ENCODE measurements at places on chromosomes 4 and X. TPM values are rescaled to one million over a fixed set of nuclear protein-coding genes. Genes with fewer than 3 reads are reported as not detected.

DNA sequence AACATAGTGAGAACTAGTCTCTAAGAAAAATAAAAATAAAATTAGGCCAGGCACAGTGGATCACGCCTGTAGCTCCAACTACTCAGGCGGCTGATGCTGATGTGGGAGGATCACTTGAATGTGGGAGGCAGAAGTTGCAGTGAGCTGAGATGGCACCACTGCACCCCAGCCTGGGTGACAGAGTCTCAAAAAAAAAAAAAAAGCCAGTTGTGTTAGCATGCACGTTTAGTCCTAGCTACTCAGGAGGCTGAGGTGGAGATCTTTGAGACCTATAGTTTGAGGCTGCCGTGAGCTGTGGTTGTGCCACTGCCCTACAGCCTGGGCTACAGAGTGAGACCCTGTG lies 2.5 kb downstream of the DCK start:
- H3K27ac ChIP-seq: peak overlapping the region; percentile 35
- H3K27me3 ChIP-seq: no peaks in the 10 kb centered on the region
- H3K36me3 ChIP-seq: peaks cover 3% of the 10 kb centered on the region
- DNase-seq: no peak

DNA sequence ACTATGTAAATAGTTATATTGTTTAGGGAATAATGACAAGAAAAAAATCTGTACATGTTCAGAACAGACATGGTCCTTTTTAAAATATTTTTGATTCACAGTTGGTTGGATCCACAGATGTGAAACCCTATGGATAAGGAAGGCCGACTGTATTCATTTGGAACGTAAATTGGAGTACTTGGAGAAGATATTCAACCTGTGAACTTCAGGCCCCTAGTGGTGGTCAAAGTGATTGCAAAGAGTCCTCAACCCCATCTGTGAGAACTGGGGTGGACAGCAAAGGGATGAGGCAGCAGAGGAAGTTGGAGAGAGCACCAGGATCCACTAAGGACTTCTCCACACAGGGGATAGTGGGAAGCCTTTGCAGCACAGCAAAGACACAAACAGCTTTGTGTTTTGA lies 6.2 kb upstream of the CXCL13 start:
- no peak overlapping the region for H3K4me3 ChIP-seq
- no peaks in the 10 kb centered on the region for H3K36me3 ChIP-seq
- H3K27me3 ChIP-seq: peaks cover 4% of the 10 kb centered on the region
- H3K4me1 ChIP-seq: no peaks in the 10 kb centered on the region
- no peak overlapping the region for H3K27ac ChIP-seq

DNA sequence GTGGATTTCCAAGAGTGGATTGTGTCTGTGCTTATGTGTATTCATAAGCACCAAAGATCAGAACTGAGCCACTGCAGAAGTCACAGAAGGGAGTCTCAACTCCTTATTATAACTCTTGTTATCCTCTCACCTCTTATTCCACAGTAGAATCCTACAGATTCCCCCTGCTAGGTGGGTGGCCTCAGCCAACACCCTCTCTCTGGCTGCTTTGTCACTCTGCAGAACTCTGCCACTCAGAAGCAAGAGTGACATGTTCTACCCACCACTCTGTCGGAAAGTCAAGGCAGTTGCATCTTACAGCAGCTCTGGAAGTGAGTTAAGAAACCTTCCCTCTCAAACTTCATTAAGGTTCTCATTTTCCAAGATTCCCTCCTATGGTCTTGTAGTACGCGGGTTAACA lies 41.9 kb downstream of the PTCHD1 start:
- no peaks in the 10 kb centered on the region for H3K36me3 ChIP-seq
- no peaks in the 10 kb centered on the region for H3K27me3 ChIP-seq
- H3K27ac ChIP-seq: no peak overlapping the region
- no peak for DNase-seq

DNA sequence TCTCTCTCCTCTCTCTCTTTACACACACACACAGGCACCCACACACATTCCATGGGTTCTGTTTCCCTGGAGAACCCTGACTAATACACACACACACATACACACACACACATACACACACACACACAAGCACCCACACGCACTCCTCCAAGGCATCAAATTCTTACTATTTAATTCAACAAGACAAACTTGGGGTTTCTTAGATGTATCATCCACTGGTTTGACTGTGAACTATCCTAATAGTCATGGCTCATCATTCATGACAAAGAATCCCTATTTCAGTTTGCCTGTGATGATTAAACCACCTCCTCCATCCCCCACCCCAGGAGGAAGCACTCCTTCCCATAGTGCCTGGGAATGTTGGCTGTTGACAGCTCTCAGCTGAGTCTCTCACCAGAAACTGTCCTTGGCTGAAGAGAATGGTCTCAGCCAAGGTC lies 98.2 kb downstream of the USP46 start:
- H3K4me3 ChIP-seq: no peak overlapping the region
- DNase-seq: peak; percentile 83
- H3K36me3 ChIP-seq: no peaks in the 10 kb centered on the region
- no peaks in the 10 kb centered on the region for H3K27me3 ChIP-seq
- H3K4me1 ChIP-seq: peaks cover 8% of the 10 kb centered on the region
- H3K27ac ChIP-seq: no peak overlapping the region

DNA sequence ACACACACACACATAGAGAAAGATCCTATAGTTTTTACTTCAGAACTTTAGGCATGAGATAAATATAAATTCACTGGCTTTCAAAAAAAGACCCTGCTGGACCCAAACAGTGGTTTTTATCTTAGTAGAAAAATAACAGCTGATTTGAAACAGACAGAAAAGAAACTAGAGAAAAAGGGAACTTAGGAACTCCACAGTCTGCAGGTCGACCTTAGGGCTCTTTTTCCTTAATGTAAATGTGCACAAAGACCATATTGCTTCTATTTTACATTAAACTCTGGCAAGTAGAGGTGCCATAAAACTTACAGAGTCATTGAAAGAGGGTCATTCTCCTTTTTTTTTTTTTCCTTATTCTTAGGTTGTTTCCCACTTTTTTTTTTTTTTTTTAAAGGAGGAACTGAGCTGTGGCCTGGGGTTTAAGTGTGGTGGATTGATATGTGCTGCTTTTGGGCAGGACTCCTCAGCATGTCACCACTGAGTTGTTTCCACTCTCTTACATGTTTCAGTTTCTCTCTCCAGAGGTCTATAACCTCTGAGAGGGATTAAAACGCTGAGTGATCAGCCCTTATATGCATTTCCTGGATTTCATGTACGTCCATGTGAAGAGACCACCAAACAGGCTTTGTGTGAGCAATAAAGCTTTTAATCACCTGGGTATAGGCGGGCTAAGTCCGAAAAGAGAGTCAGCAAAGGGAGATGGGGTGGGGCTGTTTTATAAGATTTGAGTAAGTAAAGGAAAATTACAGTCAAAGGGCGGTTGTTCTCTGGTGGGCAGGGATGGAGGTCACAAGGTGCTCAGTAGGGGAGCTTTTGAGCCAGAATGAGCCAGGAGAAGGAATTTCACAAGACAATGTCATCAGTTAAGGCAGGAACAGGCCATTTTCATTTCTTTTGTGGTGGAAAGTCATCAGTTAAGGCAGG lies 70.8 kb upstream of the PACRGL start:
- H3K27ac ChIP-seq: no peak overlapping the region
- no peak for DNase-seq
- H3K4me1 ChIP-seq: no peaks in the 10 kb centered on the region
- H3K27me3 ChIP-seq: no peaks in the 10 kb centered on the region
- H3K36me3 ChIP-seq: no peaks in the 10 kb centered on the region

- H3K27me3 ChIP-seq: no peaks in the 10 kb centered on the region
- no peaks in the 10 kb centered on the region for H3K36me3 ChIP-seq
- H3K4me1 ChIP-seq: no peaks in the 10 kb centered on the region
These were observed 328.7 kb upstream of the PPARGC1A start for GRCh38 chr4:24218566-24218965.

DNA sequence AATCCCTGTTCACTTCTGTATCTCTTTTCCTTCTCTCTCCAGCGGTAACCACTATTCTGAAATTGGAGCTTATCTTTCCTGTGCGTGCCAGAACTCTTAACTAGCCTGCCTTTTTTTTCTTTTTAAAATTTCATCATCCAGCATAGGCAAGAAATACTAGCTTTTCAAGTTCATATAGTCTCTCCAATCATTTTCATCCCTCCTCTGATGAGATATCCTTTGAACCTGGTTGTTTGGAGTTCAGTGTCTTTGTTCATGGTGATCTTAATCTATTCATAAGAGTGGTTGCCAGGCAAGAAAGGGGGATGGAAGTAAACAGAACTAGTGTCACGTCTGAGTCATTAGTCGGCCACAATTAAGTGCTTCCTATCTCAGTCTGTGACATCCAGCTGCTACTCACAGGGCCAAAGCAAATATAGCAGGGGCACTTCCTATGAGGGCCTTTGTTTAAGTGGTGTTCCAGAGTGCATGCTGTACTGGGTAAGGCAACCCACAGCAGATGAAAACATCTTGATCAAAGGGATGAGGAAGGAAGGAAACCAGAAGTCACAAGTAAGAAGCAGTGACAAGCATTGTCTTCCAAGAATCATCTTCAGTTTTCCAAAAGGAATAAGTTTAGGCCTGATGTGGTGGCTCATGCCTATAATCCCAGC lies 56.4 kb upstream of the XIAP start:
- peak overlapping the region; percentile 47 for H3K27ac ChIP-seq
- peak; percentile 75 for DNase-seq
- H3K27me3 ChIP-seq: no peaks in the 10 kb centered on the region
- H3K4me3 ChIP-seq: no peak overlapping the region
- H3K4me1 ChIP-seq: peaks cover 2% of the 10 kb centered on the region

DNA sequence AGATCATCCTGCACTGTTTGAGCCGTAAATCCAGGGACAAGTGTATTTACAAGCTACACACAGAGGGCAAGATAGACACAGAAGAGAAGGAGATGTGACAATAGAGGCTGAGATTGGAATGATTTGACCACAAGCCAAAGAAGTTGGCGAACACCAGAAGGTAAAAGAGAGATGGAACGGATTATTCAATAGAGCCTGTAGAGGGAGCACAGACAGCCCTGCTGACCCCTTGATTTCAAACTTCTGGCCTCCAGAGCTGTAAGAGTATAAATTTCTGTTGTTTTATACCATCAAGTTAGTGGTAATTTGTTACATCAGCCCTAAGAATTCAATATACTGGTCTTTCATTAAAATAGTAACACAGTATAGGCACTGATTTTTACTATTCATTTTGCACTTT lies 447.8 kb downstream of the FAT4 start:
- H3K36me3 ChIP-seq: no peaks in the 10 kb centered on the region
- no peak overlapping the region for H3K4me3 ChIP-seq

DNA sequence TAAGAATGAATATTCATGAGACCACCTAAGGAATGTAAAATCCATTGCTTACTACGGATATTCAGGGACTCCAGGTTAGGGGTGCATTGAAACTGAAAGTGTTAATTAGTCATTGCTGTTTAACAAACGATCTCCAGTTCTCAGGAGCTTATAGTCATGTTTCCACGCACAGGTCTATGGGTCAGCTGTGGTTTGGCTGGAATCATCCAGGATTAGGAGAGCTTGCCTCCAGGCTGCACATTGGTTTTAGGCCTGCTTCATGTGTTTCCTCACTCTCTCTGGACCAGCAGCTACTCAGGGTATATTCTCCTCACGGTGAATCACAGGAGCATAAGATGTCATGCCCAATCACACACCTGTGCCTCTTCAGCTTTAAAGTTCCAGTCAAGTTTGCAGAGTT lies 98.9 kb downstream of the ATXN3L start:
- DNase-seq: peak; percentile 84
- no peaks in the 10 kb centered on the region for H3K36me3 ChIP-seq
- H3K4me1 ChIP-seq: peaks cover 5% of the 10 kb centered on the region
- no peaks in the 10 kb centered on the region for H3K27me3 ChIP-seq

- H3K36me3 ChIP-seq: no peaks in the 10 kb centered on the region
- H3K4me1 ChIP-seq: peaks cover 9% of the 10 kb centered on the region
- peaks cover 8% of the 10 kb centered on the region for H3K27me3 ChIP-seq
- peak; percentile 87 for DNase-seq
These were observed 3.4 kb upstream of the AVPR2 start for GRCh38 chrX:153900831-153901752.

The SLC26A1 gene
- total RNA-seq: not detected

The GATA1 gene
- total RNA-seq: not detected

The DGAT2L6 gene
- total RNA-seq: not detected

The ASMT gene
- not detected for total RNA-seq

The IL9R gene
- not detected for total RNA-seq

The TET2 gene
- 25.3 TPM for total RNA-seq
